ENCODE measurements at places on chromosomes 3 and 15. TPM values are rescaled to one million over a fixed set of nuclear protein-coding genes. Genes with fewer than 3 reads are reported as not detected.

The AADACL2 gene
- total RNA-seq: not detected

The LMAN1L gene
- not detected for total RNA-seq

The CHL1 gene
- 1.5 TPM for total RNA-seq

The CPLX3 gene
- not detected for total RNA-seq

The TMEM108 gene
- total RNA-seq: 1.1 TPM

- no peak for DNase-seq
- no peaks in the 10 kb centered on the region for H3K36me3 ChIP-seq
- no peak overlapping the region for H3K27ac ChIP-seq
- peak overlapping the region; percentile 67 for H3K4me3 ChIP-seq
- H3K4me1 ChIP-seq: peaks cover 11% of the 10 kb centered on the region
Observed at GRCh38 chr3:183427876-183428446, 458 bp downstream of the MCF2L2 start.

DNA sequence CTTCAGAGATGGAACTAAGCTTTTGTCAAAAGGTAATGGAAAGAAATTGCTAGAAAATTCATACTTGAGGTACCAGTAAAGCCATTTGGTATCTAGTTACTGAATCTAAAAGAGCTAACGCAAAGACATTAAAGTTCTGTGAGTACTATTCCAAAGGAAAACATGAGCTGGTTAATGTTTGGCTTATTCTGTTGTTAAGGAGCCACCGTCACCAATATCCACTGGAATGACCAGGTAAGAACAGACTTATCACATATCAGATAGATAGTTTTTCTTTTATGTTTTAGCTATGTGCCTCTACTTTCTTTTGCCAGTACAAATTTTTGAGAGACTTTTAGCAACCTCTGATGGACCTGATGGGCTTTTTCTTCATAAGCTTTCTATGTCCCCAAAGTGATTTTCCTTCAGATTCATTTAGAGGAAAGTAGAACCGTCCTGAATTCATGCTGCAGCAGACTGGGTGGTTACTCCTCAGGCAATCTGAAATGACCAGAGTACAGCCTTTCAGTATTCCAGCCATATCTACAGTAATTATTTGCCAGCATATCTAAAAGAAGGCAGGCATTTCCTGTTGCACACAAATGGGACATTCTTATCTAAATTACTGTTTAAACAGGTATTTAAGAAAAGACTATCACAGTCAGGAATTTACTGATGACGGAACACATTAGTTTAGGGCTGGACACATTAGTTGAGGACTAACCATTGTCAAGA is 274.1 kb downstream of the MECOM start:
- DNase-seq: no peak
- no peaks in the 10 kb centered on the region for H3K27me3 ChIP-seq
- H3K4me3 ChIP-seq: no peak overlapping the region
- peak overlapping the region; percentile 33 for H3K27ac ChIP-seq
- H3K36me3 ChIP-seq: no peaks in the 10 kb centered on the region

DNA sequence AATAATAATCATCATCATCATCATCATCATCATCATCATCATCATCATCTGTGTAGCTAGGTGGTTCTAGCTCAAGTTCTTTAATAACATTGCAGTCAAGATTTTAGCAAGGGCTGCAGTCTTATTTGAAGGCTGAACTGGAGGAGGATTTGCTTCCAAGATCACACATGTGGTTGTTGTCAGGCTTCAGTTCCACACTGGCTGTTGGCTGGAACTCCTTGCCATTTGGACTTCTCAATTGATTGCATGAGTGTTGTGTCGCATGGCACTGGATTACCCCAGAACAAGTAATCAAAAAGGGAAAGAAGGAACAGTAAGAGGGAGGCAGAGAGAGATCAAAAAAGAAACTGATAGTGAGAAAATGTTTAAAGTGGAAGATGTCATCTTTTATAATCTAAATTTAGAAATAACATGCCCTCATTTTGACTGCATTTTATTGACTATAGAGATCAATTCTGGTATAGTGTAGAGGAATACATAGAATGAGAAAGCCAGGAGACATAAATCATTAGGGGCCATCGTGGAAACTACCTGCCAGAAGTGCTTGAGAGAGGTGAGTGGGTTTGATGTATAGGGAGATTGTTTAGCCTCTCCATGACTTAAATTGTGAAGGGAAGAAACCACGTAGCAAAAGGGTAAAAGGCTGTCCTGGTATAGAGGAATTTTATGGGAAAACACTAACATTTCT is 346.6 kb upstream of the RBMS3 start:
- no peaks in the 10 kb centered on the region for H3K4me1 ChIP-seq
- H3K27ac ChIP-seq: no peak overlapping the region
- no peak overlapping the region for H3K4me3 ChIP-seq
- no peaks in the 10 kb centered on the region for H3K36me3 ChIP-seq

GRCh38 chr3:5217824-5218595 is 30.5 kb downstream of the EDEM1 start:
- H3K27ac ChIP-seq: no peak overlapping the region
- H3K27me3 ChIP-seq: no peaks in the 10 kb centered on the region
- H3K36me3 ChIP-seq: peaks cover 56% of the 10 kb centered on the region
- DNase-seq: no peak
- H3K4me1 ChIP-seq: no peaks in the 10 kb centered on the region

DNA sequence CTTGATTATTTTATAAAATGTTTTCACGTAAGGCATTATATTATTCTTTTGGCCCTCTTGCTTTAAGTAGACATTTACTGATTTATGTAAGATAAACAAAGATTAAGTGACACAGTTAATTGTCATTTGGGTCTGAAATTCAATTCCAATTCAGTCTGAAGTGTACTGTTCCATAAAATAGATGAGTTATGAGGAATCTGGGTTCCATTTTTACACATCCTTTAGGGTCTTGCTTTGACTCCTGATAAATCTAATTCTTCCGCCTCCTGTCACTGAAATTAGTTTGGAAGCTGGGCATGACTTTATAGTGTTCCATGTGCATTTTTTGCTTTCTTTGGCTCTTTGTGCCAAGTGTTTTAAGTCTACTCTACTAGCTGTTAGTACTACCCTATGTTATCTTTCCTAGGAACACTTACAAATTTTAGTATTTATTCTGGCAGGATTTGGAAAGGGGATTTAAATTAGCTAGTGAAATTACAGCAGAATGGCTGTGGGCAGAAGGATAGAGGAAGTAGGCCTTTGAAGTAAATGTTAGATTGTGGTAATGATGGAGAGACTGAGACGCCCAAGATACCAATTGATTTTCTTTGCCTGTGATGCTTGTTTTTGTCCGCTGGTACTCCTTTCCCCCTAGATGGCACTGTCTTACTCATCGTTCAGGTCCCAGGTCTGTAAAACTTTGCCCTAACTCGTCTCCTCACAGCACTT is 14.3 kb downstream of the ARL8B start:
- H3K27me3 ChIP-seq: no peaks in the 10 kb centered on the region
- no peak overlapping the region for H3K4me3 ChIP-seq
- no peaks in the 10 kb centered on the region for H3K36me3 ChIP-seq

GRCh38 chr3:89326997-89327396 is 219.6 kb downstream of the EPHA3 start:
- no peaks in the 10 kb centered on the region for H3K27me3 ChIP-seq
- DNase-seq: no peak
- H3K36me3 ChIP-seq: no peaks in the 10 kb centered on the region
- no peak overlapping the region for H3K27ac ChIP-seq
- no peaks in the 10 kb centered on the region for H3K4me1 ChIP-seq
- H3K4me3 ChIP-seq: no peak overlapping the region

DNA sequence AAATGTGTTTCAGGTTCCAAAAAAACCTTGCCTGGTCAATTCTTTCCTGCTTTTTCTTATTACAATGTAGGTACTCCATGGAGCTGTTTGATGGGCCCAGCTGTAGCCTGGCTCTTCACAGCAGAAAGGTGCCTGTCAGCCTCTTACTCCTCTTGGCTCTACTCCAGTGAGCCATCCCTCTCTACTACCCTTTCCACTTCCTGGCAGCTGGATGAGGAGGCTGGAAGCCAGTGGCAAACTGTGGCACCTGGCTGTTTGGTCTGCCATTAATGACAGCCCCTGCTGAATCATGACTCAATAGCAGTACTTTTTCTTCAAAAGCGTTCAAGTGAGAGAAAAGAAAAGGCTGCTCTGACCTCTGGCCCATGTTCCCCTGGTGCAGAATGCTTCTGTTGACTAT is 618.1 kb downstream of the PYDC2 start:
- H3K27ac ChIP-seq: no peak overlapping the region
- no peaks in the 10 kb centered on the region for H3K27me3 ChIP-seq
- no peaks in the 10 kb centered on the region for H3K36me3 ChIP-seq
- DNase-seq: no peak
- no peaks in the 10 kb centered on the region for H3K4me1 ChIP-seq

- H3K27me3 ChIP-seq: no peaks in the 10 kb centered on the region
- peaks cover 44% of the 10 kb centered on the region for H3K4me1 ChIP-seq
- peak; percentile 29 for DNase-seq
- H3K4me3 ChIP-seq: peak overlapping the region; percentile 52
- no peaks in the 10 kb centered on the region for H3K36me3 ChIP-seq
Observed at GRCh38 chr3:188948281-188948996, 223.3 kb upstream of the TPRG1 start.

DNA sequence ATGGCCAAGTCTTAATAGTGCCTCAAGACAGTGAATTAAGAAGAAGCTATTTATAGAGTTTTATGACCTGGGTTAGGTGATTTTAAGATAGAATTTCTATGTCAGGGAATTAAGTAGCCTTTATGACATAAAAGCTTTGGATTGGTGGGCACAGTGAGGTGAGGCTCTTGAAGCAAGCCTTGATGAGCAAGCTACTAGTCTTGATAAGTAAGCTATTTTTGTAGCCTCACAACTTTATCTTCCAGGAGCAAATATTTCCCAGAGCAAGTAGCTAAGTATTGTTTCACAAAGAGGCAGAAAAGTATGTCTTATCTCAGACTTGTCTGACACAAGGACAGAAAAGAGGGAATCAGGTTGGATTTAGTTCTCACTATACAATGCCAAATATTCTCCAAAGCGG is 491.7 kb upstream of the RASGRP1 start:
- no peak overlapping the region for H3K4me3 ChIP-seq
- H3K4me1 ChIP-seq: no peaks in the 10 kb centered on the region
- no peaks in the 10 kb centered on the region for H3K27me3 ChIP-seq
- no peaks in the 10 kb centered on the region for H3K36me3 ChIP-seq
- DNase-seq: no peak
- H3K27ac ChIP-seq: no peak overlapping the region

- peaks cover 67% of the 10 kb centered on the region for H3K4me1 ChIP-seq
- H3K27ac ChIP-seq: peak overlapping the region; percentile 57
- H3K36me3 ChIP-seq: no peaks in the 10 kb centered on the region
- DNase-seq: no peak
- H3K27me3 ChIP-seq: no peaks in the 10 kb centered on the region
Observed at GRCh38 chr3:172279191-172279640, 169.0 kb downstream of the GHSR start.

DNA sequence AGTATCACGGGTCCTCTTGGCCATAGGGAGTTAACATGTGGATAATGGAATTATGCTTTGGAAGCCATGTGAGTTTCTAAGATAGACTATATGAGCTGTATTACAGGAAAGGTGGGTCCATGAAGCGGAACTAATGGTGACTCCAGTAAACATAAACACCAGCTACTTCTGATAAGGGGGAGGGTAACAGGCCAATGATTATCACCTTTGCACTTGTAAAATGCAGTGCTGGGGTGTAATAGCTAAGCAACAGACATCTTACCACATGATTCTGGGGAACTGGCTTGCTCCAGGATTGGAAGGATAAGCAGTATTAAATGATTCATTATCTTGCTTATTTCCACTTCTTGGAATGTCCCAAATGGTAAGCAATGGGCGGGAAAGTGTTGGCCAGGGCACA is 61.4 kb upstream of the CD47 start:
- no peaks in the 10 kb centered on the region for H3K27me3 ChIP-seq
- no peaks in the 10 kb centered on the region for H3K4me1 ChIP-seq
- DNase-seq: no peak
- H3K4me3 ChIP-seq: no peak overlapping the region
- H3K36me3 ChIP-seq: no peaks in the 10 kb centered on the region
